IPS DF 6.9 (cell line): ENCODE measurements at places on chromosomes 2 and 18.
A peak's percentile ranks its signal among the peaks of the same experiment; 100 is the strongest.

- DNase-seq: no peak
These were observed 153.6 kb upstream of the COL3A1 start for GRCh38 chr2:188820576-188820975.

DNA sequence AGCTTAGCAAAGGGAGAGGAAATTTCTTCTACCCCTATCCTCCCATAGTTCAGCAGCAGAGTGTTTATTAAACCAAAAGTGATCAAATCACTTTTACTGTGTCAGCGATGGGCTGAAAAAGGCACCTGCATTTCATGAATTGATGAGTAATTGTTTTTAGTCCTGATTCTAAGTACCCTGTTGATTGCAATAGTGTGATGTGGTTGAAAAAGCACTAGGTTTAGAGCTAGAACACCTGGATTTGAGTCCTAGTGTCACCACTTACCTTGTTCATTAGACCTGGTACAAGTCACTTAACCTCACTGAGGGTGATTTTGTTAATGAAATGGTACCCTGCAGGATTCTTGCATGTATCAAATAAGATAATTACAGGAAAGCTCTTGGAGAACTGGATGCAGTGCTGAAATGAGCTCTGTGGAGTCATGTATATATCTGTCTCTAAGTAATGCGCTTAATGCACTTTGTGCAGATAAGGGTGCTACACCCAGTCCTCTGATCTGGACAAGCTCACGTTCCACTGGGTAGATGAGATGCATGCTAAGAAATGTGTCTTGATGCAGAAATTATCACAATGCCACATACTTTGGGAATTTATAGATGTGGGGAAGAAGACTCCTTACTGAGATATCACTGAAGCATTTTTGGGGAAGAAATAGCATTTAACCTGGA lies 289.6 kb downstream of the PARD3B start:
- DNase-seq: no peak

- no peak for DNase-seq
These were observed 667.5 kb upstream of the FANCL start for GRCh38 chr2:58908501-58909154.

- DNase-seq: no peak
These were observed 125.8 kb downstream of the MTCL1 start for GRCh38 chr18:8831112-8831511.

DNA sequence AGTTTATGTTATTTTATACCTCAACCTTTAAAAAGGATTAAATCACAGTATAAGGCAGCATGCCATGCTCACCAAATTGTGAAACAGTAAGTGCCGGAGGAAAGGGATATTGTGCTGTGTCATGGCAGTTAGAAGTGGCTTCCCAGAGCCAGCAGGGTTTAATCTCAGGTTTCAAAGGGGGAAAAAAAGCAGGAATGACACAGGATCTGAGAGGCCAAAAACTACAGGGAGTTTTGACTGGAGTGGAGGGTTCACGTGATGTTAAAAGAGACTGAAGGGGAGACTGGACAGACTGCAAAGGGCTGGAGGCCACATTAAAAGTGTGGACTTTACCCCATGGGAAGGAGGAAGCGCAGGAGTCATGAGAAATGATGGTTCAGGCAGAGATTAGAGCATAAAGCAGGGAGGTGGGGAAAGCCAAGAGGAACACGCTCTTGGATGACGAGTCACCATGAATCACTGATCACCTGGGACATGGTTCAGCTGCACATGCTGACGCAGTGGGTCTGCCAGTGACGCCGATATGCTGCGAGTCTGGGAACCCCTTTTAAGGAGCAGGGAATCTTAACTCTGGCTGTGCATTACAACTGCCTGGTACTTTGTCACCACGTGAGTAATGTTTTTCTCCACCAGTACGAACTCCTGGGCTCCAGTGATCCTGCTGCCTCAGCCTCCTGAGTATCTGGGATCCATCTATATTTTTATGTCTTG lies 6.1 kb downstream of the CHMP1B start:
- no peak for DNase-seq

- peak; percentile 29 for DNase-seq
These were observed 22.0 kb downstream of the SAG start for GRCh38 chr2:233329489-233330135.

- peak; percentile 54 for DNase-seq
These were observed 635 bp downstream of the ERICH2 start for GRCh38 chr2:170770606-170771420.

- DNase-seq: no peak
These were observed at the start of gene MGAT4A for GRCh38 chr2:98731041-98731893. MGAT4A (minus strand) TSS chr2:98731132; CDS start chr2:98726332, 4,800 bp downstream.

GRCh38 chr18:49273241-49273880 lies 187.1 kb downstream of the DYM start:
- DNase-seq: no peak
